Mesenteric fat pad (tissue), 1 donor: ENCODE measurements at places on chromosomes 2 and 18. TPM values are rescaled to one million over a fixed set of nuclear protein-coding genes. Genes with fewer than 3 reads are reported as not detected.

LYG2 gene
- total RNA-seq, result not detected

TSPYL6 gene
- not detected for total RNA-seq

NAPG gene
- 39.8 TPM for total RNA-seq

RGPD3 gene
- total RNA-seq, result 0.42 TPM

C2orf78 gene
- not detected for total RNA-seq

SP100 gene
- 121 TPM for total RNA-seq

GNLY gene
- total RNA-seq, result 3.7 TPM

DNA sequence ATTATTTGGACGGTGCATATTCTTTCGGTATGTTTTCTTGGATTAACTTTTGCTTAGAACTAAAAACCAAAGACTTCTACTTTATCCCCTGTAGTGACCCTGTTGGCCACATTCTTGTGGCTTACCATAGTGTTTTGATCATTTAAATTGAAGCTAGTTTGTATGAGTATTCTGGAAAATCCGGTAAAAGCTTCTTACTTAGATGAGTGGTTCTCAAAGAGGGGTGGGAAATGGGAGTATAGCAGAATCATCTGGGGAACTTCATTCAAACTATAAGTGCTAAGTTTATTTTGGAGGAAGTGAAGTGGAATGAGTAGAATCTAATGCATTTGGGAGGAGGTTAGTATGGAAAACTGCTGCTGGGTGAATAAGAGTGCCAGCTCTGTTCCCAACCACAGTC is 3.8 kb downstream of the PPP1CB start:
- no peak for DNase-seq

GRCh38 chr2:70751881-70752280 is 16.1 kb downstream of the ADD2 start:
- DNase-seq, result no peak

- no peak for DNase-seq
Observed at GRCh38 chr2:67079729-67080128, 317.4 kb upstream of the ETAA1 start.

DNA sequence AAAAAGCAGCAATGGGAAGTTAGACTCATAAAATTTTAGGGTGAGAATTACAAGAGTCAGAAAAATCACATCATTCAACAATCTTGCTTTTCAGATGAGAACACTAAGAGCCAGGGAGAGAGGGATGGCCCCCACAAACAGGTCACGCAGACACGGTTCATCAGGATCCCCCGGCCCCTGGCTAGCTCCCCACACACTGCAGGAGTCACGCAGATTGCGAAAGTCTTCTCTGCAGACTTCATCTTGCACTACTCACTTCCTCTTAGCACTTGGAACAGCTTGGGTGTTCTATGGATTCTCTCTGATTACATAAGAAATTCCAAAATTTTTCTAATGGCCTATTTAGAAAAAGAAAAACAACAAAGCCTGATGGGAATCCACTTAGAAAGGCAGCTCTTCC is 21.6 kb upstream of the SULT1C2 start:
- no peak for DNase-seq

- no peak for DNase-seq
Observed at GRCh38 chr2:208093128-208093527, 31.2 kb downstream of the CRYGD start.

GRCh38 chr2:223549215-223549614 is 52.9 kb downstream of the SCG2 start:
- DNase-seq, result no peak

- DNase-seq, result no peak
Observed at GRCh38 chr2:16507655-16508489, 157.8 kb downstream of the CYRIA start.

- DNase-seq, result no peak
Observed at GRCh38 chr2:136373029-136373428, 255.1 kb upstream of the CXCR4 start.

GRCh38 chr2:102005989-102006885 is 14.5 kb downstream of the IL1R2 start:
- DNase-seq, result no peak

- no peak for DNase-seq
Observed at GRCh38 chr2:71332435-71332796, 834 bp downstream of the ZNF638 start.
